ENCODE measurements at places on chromosomes 1 and 21.

DNA sequence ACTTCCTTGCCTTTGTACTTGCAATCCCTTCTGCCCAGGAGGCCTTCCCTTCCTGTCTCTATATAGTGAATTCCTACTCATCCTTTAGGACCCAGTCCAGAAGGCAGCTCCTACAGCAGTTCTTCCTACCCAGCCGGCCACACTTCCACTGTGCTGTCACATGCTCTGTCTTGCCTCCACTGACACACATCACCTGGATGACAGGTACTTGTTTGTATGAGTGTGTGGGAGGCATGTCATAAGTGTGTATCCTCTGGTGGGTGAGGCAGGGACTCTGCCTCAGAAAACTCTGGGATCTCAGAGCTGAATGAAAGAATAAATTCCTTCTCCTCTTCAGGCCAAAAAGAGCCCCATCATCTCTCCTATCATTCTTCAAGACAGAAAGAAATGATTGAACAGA lies 5.1 kb upstream of the OSCP1 start:
- no peak for DNase-seq

GRCh38 chr1:197619008-197619640 lies 156.2 kb downstream of the DENND1B start:
- DNase-seq = no peak

DNA sequence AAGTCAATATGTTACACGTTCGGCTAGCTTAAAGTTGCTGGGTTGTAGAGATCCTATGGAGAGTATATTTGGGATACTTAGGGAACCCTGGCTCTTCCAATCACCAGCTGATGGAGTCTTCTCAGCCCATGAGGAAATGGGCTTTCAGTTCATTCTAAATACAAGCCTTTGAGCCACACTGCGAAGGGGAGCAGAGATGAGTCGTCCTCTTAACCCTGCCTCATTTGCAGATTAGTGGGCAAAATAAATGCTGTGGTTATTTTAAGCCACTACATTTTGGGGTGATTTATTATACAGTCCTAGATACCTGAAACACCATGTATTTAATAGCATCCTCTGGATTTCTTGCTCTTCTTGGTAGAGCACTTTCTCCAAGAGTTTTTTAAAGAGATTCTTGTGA lies 19.0 kb upstream of the VCAM1 start:
- no peak for DNase-seq

- DNase-seq = no peak
Measured at GRCh38 chr1:2239384-2239985, 11.4 kb downstream of the SKI start.

DNA sequence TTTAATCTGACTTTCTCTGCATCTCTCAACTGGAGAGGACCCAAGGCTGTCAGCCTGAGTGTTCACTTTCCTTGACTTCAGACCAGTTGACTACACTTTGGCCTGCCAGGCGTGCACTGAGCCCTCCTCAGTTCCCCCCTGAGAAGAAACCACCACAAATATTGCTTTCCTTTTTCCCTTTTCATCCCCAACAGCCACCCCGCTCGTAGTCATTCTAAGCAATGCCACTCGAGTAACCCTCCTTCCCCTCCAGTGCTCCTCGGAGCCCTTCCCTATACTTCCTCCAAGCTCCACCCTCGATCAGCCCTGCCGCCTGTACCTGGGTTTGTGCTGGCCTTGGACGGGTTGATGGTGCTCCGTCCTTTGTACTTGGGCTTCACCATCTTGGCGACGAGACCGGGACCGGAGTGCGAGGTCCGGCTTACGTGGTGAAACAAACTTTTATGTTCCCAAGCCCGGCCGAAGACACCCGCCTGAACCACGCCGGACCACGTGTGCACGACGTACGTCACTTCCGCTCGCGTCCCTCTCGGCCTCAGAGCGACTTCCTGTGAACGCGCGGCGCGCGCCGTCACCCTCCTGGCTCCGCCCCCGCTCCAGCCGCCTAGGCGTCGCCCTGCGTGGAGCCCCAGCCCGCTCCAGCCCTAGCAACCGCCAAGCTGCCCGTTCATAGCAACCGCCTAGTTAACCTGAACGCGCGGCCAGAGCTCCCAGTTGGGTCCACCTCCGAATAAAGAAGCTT lies at the start of gene GNL2:
Gene GNL2, minus strand, starts transcription at position 498 of the 742 bp plus-strand sequence. Its CDS starts 115 bp downstream, at position 383.
- DNase-seq = peak; percentile 83

DNA sequence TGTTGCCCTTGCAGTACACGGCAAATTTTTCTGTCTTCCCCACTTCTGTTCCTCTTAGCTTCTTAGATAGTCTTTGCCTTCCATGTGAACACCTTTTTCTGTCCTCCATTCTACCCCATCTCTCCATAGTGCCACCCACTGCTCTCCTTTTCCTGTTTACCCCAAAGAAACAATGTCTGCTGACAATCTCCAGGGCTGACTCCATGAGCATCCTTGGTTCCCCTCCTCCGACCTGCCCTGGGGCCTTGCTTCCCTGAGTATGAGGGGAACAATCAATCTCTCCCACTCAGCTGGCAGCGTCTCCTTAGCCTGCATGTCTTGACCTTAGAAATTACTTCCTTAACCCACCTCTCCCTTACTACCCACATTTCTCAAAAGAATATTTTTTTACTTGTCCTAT lies 12.3 kb upstream of the MYBPHL start:
- no peak for DNase-seq
